ENCODE measurements at places on chromosomes 4 and X.

GRCh38 chr4:108829966-108830492 is 67.2 kb upstream of the ETNPPL start:
- DNase-seq, result no peak

DNA sequence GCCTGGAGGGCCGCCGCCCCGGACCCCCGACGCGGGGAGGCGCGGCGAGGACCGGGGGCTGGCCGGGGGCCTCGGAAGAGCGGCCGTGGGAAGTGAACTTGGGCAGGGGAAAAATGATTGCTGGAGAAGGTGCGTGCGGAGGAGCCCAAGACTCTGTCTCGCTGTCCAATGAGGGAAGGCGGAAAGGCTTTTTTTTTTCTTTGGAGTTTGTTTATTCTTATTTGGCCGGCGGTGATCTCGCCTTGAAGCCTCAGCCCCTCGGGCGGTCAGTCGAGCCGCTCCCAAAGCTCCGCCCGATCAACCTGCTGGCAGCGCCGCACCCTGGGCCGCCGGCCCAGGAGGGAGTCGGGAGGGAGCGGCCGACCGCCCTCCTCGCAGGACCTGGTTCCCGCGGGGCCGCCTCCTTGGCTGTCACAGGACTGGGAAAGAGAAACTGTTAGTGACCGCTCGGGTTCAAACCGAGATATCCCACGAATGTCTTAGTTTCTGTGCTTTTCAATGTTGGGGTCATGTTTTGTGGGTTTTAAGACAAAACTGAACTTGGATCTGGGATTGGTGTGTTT is 2.5 kb downstream of the CPEB2 start:
- DNase-seq, result peak; percentile 35

- no peak for DNase-seq
Measured at GRCh38 chr4:141410839-141411238, 190.1 kb downstream of the ZNF330 start.

- no peak for DNase-seq
Measured at GRCh38 chrX:40249582-40249981, 151.8 kb upstream of the BCOR start.

DNA sequence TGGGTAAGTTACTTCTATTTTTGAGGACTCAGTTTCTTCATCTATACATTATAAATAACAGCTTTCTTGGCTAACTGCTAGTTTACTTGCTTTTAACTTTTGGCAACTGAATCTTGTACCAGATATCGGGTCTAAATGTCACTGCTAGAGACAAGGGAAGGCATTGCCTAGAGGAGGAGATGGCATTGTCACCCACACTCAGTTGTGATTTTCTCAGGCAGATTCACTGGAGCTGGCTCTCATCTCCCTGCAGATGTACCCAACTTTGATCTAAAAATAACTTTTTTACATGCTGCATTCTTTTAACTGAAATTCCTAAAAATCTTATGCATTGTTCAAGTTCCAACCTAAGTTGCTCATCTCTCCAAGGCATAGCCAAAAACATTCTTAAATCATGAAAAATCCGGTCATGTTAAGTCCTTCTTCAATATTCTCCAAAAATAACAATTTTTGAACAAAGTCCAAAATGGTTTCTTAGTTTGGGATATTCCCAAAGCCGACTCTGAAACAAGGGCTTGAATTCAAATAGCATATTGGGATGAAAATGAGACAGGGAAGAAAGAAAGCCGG is 469.0 kb upstream of the BOD1L1 start:
- DNase-seq, result peak; percentile 18

GRCh38 chr4:88029556-88029955 is 22.1 kb downstream of the PKD2 start:
- DNase-seq, result no peak

DNA sequence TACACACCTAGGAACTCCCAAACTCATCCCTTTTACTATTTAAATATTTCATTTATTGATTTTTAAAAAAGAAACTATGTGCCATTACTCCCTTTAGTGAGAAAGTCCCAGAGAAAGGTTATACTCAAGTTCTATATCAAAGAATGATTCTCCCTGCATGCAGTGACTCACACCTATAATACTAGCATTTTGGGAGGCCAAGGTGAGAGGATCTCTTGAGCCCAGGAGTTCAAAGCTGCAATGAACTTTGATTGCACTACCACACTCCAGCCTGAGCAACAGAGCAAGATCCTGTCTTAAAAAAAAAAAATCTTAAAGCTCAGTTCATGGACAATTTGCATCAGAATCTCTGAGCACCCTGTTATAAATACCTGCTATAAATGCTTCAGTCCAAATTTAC is 9.2 kb upstream of the RBPJ start:
- no peak for DNase-seq

- peak; percentile 3 for DNase-seq
Measured at GRCh38 chr4:75895744-75896314, 6.4 kb downstream of the PPEF2 start.

- no peak for DNase-seq
Measured at GRCh38 chr4:153507310-153508073, 41.3 kb downstream of the TMEM131L start.

GRCh38 chrX:42823443-42823842 is 45.5 kb upstream of the PPP1R2C start:
- DNase-seq, result no peak

Measured in astrocyte of the cerebellum (primary cell).